Left colon (tissue), 2 donors: ENCODE measurements at places on chromosomes 7 and 10. TPM values are rescaled to one million over a fixed set of nuclear protein-coding genes. Genes with fewer than 3 reads are reported as not detected.

PFKFB3 gene
- 19.1 TPM for total RNA-seq

C10orf62 gene
- total RNA-seq: not detected

PSMG3 gene
- 29.3 TPM for total RNA-seq

IGFBP1 gene
- not detected for total RNA-seq

DNA sequence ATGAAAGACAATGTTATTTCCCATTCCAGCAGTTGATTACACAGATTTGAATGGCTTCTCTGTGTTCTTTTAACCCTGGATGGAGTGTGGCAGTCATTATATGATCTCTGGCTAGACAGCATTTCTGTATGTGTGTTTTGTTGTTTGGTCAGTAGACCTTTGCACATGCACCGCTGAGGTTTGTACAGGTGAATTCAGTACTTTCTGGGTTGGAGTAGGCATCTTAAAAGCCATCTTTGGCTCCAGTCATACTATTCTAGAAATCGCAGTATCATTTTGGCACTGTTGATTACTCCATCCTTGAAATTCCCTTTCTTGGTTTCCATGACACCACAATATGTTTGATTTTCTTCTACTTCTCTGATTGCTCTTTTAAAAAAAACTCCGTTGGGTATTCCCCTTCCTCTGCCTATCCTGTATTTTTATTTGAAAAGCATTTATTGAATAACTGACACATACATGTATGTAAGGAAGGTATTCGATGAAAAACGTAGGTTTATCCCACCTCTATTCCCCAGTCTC is 29.9 kb downstream of the TAS2R41 start:
- no peak for DNase-seq

DNA sequence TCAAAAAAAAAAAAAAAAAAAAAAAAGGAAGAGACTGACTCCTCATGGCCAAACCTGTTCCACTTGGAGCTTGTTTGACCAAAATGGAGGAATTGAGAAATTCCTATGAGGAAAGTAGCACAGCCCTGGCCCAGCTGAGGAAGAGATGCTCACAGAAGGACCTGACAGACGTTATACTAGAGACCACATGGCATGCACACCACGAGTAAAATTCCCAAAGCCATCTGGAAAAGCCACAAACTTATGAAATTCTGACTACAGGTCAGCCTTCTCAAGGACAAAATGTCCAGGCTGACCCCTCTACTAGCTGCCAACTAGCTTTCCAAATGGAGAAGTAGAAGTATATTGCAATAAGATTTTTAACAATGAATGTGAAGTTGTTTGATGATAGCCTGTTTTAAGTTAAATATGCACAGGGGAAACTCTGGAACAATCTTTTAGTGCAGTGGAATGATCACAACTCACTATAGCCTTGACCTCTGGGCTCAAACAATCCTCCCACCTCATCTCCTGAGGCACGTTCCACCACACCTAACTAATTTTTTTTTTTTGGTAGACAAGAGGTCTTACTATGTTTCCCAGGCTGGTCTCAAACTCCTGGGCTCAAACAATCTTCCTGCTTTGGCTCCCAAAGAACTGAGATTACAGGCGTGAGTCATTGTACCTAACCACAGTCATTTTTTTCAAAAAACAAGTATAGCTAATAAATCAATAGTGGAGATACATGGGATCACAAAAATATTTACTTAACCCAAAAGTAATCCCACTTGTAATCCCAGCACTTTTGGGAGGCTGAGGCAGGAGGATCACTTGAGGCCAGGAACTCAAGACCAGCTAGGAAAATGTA is 75.7 kb downstream of the AKR1D1 start:
- no peak for DNase-seq

- DNase-seq: no peak
Observed at GRCh38 chr7:1712907-1713501, 42.9 kb downstream of the ELFN1 start.

GRCh38 chr7:142338633-142339501 is 81.0 kb upstream of the PRSS58 start:
- no peak for DNase-seq

GRCh38 chr10:49631975-49632374 is 18.1 kb downstream of the CHAT start:
- DNase-seq: no peak

DNA sequence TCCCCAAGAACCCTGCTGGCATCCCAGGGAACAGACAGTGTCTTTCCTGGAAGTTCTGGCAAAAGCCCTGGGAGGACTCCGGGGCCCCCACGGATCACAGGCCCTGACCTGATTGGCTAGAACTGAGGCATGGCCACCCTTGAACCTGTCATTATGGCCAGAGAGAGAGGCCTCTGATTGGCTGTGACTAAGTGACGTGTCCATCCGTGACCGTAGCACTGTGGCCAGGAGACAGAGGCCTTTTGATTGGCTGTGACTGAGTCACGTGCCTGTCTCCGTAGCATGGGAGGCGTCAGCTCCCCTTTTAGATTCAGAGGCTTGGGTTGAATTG is 163.8 kb downstream of the RGS10 start:
- no peak for DNase-seq

DNA sequence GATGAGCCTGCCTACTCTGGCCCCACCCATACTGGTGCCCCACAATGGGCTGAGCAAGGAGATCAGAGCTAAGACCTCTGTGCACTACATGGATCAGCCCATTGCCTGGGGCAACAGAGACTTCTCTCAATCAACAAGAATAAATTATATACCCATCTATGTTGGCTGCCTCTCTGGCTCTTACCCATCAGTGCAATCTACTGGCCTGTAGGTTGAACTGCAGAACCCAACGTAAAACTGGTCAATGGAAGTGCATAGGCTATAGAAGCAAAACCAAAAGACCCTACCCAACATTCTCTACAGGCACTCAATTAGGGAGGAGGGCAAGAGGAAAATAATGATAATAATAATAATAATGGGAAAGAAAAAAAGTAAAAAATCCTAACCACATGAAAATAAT is 574.3 kb downstream of the MAGI2 start:
- no peak for DNase-seq

DNA sequence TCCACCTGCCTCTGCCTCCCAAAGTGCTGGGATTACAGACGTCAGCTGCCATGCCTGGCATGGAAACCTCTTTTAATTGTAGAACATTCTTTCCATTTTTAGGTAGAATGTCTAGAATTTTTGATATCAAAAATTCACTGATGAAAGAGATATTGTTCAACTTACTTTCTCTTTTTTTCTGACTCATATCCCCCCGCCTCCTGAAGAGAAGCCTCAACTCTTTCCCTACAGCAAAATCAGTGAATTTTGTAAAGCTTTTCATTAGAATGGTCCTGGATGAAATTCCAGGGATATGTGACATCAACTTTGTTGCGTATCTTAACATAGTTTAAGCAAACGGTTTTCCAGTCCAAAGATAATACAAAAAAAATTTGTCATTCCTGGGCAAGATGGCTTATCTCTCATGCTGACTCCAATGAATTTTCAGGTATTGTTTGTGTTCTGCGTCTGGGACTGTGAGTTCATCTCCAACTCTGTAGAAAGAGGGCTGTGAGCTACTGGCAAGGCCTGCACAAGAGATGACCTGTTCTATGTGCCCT is 256.8 kb downstream of the BMPER start:
- no peak for DNase-seq

- DNase-seq: no peak
Observed at GRCh38 chr7:995571-995970, 12.6 kb downstream of the CYP2W1 start.

DNA sequence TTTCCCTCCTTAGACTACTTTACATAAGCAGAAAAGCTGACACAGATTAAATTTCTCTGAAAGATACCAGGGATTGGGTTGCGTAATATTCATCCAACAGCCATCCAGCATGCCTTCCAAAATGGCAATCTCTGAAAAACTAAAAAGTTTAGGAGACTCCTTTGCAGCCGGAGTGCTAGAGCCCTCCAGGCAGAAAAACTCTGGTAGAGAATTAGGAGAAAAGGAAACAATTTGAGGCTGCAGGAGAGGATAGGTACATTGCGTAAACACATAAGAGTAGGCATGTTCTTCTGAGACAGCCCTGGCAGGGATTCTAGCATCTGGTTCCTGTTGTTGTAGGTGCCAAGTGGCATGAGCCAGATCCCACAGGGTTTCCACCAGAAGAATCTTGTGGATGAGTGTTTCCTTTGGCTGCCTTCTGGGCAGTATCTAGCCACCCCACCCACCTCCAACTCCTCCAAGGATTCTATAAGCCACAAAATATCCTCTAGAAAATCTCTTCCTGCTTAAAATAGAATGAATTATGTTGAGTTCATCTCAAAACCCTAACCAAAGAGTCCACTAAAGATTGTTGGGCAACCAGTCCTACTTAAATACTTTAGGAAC is 402.4 kb downstream of the HGF start:
- DNase-seq: no peak

DNA sequence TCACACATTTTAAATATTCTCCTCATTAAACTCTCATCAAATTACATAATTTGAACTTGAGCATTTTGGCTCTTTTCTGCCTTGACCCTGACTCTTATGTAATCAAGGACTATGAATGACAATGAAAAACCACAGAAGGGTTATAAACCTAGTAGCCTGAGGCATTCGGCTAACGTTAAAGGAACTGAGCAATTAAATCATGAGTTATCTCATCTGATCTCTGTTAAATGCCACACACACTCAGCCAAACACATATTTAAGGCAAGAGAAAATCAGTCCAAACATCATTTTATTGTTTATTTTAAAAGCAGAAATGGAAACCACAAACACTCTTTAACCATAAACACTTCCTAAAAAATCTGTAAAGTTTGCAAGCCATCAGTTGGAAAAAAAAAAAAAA is 204.3 kb downstream of the DGKI start:
- DNase-seq: no peak

GRCh38 chr7:22900101-22900500 is 77.5 kb upstream of the TOMM7 start:
- DNase-seq: no peak

- no peak for DNase-seq
Observed at GRCh38 chr7:98091061-98091460, 15.6 kb upstream of the LMTK2 start.

- DNase-seq: no peak
Observed at GRCh38 chr10:6071181-6072175, 9.3 kb upstream of the IL2RA start.

DNA sequence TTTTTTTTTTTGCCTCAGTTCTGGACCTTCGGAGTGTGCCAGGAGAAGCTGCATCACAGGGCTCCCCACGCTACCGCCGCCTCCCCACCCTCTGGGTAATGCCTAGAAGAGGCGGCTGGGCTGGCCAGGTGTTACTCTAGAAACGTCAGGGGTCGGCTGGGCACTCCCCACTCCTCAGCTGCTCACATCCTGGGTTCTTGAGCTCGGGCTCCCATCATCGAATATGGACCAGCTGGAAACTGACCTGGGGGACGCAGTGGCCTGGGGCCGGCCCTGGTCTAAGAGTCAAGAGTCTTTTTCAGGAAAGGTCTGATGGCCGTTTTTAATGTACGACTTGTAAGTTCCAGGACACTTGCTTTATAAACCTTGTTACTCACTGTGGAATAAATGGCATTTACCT is 326.5 kb downstream of the WDR37 start:
- no peak for DNase-seq
